ENCODE measurements at places on chromosomes 7 and 10. TPM values are rescaled to one million over a fixed set of nuclear protein-coding genes. Genes with fewer than 3 reads are reported as not detected.

TNS3 gene
- total RNA-seq: 100 TPM

FAM3C gene
- 69.3 TPM for total RNA-seq

DMBT1 gene
- total RNA-seq: 0.33 TPM

ABCC2 gene
- 1.3 TPM for total RNA-seq

ACTL6B gene
- total RNA-seq: not detected

TEX36 gene
- not detected for total RNA-seq

CUBN gene
- 2.6 TPM for total RNA-seq

LIPJ gene
- not detected for total RNA-seq

DNA sequence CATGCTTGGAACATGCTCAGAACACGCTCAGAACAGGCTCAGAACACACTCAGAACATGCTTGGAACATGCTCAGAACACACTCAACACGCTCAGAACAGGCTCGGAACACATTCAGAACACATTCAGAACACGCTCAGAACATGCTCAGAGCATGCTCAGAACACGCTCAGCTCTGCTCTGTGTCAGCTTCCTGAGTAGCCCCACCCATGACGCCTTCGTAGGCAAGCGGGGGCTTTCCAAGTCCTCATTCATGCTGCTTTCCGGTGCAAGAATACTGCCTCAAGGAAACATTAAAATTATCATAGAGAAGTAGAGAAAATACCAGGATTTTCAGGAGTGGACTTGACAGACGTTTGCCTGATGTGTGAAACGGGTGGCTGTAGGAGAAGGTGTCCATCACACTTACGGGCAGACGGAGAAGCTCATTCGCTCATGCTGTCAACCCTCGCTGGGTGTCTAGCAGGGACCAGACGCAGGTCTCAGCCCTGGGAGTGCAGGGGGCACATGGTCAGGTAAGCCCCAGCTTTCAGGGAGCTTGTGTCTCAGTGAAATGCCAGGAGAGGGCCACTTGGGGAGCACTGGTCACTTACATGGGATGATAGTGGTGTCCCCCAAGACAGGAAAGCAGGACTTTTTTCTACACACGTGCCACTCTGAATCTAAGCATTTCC lies 24.7 kb downstream of the EN2 start:
- H3K27me3 ChIP-seq: no peaks in the 10 kb centered on the region
- no peak overlapping the region for H3K27ac ChIP-seq
- no peak overlapping the region for H3K4me3 ChIP-seq
- H3K4me1 ChIP-seq: no peaks in the 10 kb centered on the region
- no peaks in the 10 kb centered on the region for H3K36me3 ChIP-seq

- H3K4me3 ChIP-seq: no peak overlapping the region
- H3K27me3 ChIP-seq: no peaks in the 10 kb centered on the region
- no peak for DNase-seq
- no peak overlapping the region for H3K27ac ChIP-seq
- H3K4me1 ChIP-seq: peaks cover 25% of the 10 kb centered on the region
Observed at GRCh38 chr7:142562688-142563087, 186.6 kb upstream of the PRSS1 start.

DNA sequence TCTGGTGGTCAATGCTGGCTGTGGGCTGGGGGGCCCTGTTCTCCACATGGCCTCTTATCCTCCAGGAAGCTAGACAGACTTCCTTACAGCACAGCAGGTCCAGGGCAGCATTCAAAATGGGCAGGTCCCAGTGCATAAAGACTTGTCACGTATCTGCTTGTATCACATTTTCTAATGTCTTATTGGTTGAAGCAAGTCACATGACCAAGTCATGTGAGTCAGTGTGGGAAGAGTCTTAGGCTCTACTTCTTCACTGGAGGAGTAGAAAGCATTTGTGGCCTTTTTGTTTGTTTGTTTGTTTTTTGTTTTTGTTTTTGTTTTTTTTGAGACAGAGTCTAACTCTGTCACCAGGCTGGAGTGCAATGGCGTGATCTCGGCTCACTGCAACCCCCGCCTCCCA lies 104.7 kb downstream of the COL13A1 start:
- no peak for DNase-seq
- no peak overlapping the region for H3K27ac ChIP-seq
- no peaks in the 10 kb centered on the region for H3K36me3 ChIP-seq
- no peaks in the 10 kb centered on the region for H3K4me1 ChIP-seq
- H3K27me3 ChIP-seq: no peaks in the 10 kb centered on the region

- H3K4me1 ChIP-seq: no peaks in the 10 kb centered on the region
- H3K36me3 ChIP-seq: no peaks in the 10 kb centered on the region
- no peaks in the 10 kb centered on the region for H3K27me3 ChIP-seq
- H3K27ac ChIP-seq: no peak overlapping the region
Observed at GRCh38 chr10:101935431-101935830, 91.8 kb upstream of the KCNIP2 start.

- H3K27me3 ChIP-seq: no peaks in the 10 kb centered on the region
- no peak overlapping the region for H3K27ac ChIP-seq
- H3K4me3 ChIP-seq: no peak overlapping the region
- no peaks in the 10 kb centered on the region for H3K36me3 ChIP-seq
Observed at GRCh38 chr7:43698460-43699255, 30.7 kb downstream of the COA1 start.

- H3K4me3 ChIP-seq: no peak overlapping the region
- no peaks in the 10 kb centered on the region for H3K27me3 ChIP-seq
- H3K36me3 ChIP-seq: no peaks in the 10 kb centered on the region
Observed at GRCh38 chr7:55491346-55491745, 81.0 kb downstream of the VOPP1 start.

DNA sequence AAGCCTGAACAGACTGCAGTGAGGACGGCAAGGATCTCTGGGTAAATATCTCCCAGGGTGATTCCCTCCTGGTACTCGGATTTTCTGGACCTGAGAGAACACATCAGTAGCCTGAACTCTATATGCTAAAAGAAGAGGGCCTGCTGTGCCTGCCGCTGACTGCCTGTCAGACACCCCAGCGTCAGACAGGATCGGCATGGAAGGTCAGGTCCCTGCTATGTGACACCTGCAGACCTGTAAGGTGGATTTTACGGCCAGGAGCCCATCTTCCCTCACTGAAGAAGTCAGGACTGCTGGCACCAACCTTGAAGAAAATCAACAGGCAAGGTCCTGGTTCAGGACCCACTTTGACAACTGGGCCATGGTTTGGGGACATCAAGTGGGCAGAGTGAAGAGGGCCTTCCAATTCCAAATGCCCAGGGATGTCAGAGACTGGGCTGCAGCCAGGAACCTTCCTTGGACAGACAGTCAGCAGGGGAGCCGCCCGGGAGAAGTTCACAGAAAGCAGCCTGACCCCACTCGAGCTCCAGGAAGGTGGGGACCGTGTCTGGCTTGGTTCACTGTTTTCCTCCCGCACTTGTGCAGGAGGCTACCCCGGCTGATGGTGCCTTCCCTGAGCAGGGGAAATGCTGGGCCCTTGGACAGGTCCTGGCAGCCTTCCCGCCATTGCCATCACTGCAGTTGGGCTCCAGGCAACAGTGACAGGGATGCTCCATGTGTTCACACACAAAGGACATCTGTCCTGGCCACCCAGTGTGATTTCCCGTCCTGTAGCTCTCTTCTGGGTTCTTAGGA lies 91.8 kb upstream of the LANCL2 start:
- no peaks in the 10 kb centered on the region for H3K27me3 ChIP-seq
- no peak overlapping the region for H3K4me3 ChIP-seq
- H3K27ac ChIP-seq: no peak overlapping the region
- H3K4me1 ChIP-seq: no peaks in the 10 kb centered on the region

DNA sequence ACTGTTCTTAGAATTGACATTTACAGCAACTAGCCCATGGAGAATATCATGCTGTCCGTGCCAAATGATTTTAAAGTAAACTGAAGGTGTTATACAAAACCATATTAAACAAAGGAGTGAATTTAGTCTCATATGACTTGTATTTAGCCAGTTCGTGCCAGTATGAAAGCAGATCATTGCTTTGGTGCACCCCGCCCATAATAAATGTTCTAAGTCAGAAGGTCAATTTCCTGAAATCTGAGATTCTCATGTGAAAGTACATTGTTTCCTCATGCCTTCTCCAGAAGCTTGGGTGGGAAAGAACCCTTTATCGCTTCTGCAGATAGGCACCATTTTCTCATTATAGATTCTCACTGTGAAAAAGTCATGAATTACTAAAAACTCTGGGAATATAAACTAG lies 106.4 kb downstream of the CAMK1D start:
- H3K27ac ChIP-seq: no peak overlapping the region
- DNase-seq: no peak
- no peak overlapping the region for H3K4me3 ChIP-seq
- H3K36me3 ChIP-seq: no peaks in the 10 kb centered on the region
- peaks cover 7% of the 10 kb centered on the region for H3K4me1 ChIP-seq
- no peaks in the 10 kb centered on the region for H3K27me3 ChIP-seq

DNA sequence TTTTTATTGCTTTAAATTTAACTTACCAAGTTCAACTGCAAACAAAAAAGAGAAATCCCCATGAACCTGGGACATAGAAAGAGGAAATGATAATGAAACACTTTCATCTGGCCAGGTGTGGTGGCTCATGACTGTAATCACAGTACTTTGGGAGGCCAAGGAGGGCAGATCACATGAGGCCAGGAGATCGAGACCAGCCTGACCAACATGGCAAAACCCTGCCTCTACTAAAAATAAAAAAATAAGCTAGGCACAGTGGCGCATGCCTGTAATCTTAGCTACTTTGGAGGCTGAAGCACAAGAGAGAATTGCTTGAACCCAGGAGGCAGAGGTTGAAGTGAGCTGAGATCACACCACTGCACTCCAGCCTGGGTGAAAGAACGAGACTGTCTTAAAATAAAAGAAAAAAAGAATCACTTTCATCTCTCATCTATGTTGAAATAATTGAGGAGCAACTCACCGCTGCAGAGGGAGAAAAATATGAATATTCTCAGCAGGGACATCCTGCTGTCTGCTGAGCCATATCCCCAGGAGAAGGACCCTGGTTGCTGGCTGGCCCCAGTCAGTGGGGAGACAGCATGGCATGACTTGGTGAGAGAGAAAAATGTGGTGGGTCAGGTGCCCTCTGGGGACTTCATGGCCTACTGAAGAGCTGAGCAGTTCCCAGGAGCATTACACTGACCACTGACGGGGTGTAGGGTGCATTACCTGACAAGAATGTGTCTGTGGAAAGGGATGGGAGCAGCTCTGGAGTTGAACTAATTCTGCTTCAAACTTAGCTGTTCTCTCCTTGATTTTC lies 22.8 kb upstream of the TARP start:
- H3K36me3 ChIP-seq: no peaks in the 10 kb centered on the region
- no peak for DNase-seq
- no peak overlapping the region for H3K4me3 ChIP-seq
- H3K4me1 ChIP-seq: no peaks in the 10 kb centered on the region
- H3K27me3 ChIP-seq: no peaks in the 10 kb centered on the region

DNA sequence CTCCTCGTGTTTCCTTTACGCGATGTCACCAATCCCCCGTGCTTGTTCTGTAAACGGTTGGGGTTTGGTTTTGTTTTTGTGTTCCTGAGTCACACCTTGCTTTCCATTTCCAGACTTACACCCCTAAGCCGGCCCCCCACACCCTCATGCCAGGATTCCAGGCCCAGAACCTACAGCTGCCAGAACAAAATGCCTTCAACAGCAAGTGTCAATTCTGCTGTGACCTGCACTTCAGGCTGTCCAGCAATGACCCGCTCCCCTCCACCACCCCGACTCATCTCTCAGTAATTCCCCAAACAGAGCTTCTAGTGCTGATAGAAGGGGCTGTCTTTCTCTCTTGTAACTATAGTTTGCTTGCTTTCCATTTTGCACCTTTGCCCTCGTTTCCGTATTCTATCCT lies 722.1 kb upstream of the CELF2 start:
- no peaks in the 10 kb centered on the region for H3K4me1 ChIP-seq
- no peaks in the 10 kb centered on the region for H3K36me3 ChIP-seq
- H3K27ac ChIP-seq: no peak overlapping the region
- no peaks in the 10 kb centered on the region for H3K27me3 ChIP-seq
- DNase-seq: no peak

- no peaks in the 10 kb centered on the region for H3K36me3 ChIP-seq
- no peak overlapping the region for H3K4me3 ChIP-seq
- no peak for DNase-seq
Observed at GRCh38 chr7:31214751-31215150, 125.8 kb downstream of the NEUROD6 start.

GRCh38 chr10:133475425-133475734 lies 21.6 kb downstream of the SCART1 start:
- H3K27ac ChIP-seq: no peak overlapping the region
- no peak overlapping the region for H3K4me3 ChIP-seq
- H3K27me3 ChIP-seq: no peaks in the 10 kb centered on the region
- H3K36me3 ChIP-seq: no peaks in the 10 kb centered on the region

DNA sequence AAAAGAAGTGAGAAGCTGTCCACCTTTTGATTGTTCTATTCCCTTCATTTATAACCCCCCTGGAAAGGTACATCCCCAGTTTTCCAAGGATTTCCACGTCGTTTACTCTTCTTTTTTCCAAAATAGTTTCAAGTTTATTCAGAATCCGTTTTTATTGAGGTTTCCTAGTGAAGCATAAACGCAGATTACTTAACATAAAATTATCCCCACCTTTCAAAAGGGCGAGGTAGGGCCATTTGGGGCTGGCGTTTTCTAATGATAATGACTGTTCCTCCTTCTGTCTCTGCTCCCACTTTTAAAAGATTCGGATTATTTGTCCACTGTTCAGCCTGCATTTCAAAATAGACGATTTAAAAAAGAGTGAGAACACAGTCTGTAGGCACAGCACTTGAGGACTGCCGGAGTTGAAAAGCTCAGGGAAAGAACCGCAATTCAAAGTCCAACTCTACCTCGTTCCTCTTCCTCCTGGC lies 165.2 kb upstream of the PPP1R3A start:
- H3K4me3 ChIP-seq: no peak overlapping the region
- H3K36me3 ChIP-seq: no peaks in the 10 kb centered on the region
- H3K27me3 ChIP-seq: no peaks in the 10 kb centered on the region
- DNase-seq: no peak
- peak overlapping the region; percentile 96 for H3K27ac ChIP-seq

DNA sequence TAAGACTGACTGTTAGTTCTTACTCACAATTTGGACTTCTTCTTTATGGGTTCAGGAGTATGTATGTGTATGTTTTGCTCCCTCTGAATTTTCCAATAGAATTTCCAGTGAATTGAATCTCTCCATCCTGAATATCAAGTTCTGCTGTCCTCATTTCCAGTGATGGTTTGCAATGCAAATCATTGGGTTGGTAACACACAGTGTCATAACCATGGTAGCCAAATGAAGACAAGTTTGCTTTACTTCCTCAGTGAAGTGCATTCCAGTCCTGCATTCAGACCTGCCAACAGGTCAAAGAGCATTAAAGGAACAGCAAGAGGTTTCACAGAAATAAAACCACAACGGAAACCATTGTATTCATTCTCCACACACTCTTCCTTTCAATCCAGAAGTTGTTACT lies 15.2 kb downstream of the ITPRID1 start:
- H3K27ac ChIP-seq: no peak overlapping the region
- no peaks in the 10 kb centered on the region for H3K36me3 ChIP-seq
- DNase-seq: no peak
- H3K4me3 ChIP-seq: no peak overlapping the region
- no peaks in the 10 kb centered on the region for H3K27me3 ChIP-seq

GRCh38 chr10:133127291-133128125 lies 32.5 kb upstream of the KNDC1 start:
- H3K36me3 ChIP-seq: no peaks in the 10 kb centered on the region
- no peak overlapping the region for H3K27ac ChIP-seq
- H3K4me1 ChIP-seq: no peaks in the 10 kb centered on the region
- no peak overlapping the region for H3K4me3 ChIP-seq
- peak; percentile 15 for DNase-seq

GRCh38 chr10:122650331-122650730 lies 49.3 kb downstream of the C10orf120 start:
- H3K36me3 ChIP-seq: no peaks in the 10 kb centered on the region
- H3K27ac ChIP-seq: no peak overlapping the region
- no peak for DNase-seq
- H3K4me3 ChIP-seq: no peak overlapping the region
- H3K27me3 ChIP-seq: no peaks in the 10 kb centered on the region

GRCh38 chr7:50502001-50502684 lies 52.0 kb upstream of the FIGNL1 start:
- peaks cover under 1% of the 10 kb centered on the region for H3K4me1 ChIP-seq
- peak overlapping the region; percentile 72 for H3K27ac ChIP-seq
- no peaks in the 10 kb centered on the region for H3K36me3 ChIP-seq
- H3K4me3 ChIP-seq: no peak overlapping the region
- DNase-seq: peak; percentile 36

All from body of pancreas (tissue), 4 donors.